CD4-positive, alpha-beta T cell (primary cell): ENCODE measurements at places on chromosomes 11 and 22. TPM values are rescaled to one million over a fixed set of nuclear protein-coding genes. Genes with fewer than 3 reads are reported as not detected.

- no peak for DNase-seq
- peaks cover 41% of the 10 kb centered on the region for H3K27me3 ChIP-seq
- H3K36me3 ChIP-seq = no peaks in the 10 kb centered on the region
These were observed 7.0 kb downstream of the CHST1 start for GRCh38 chr11:45658292-45658991.

GRCh38 chr22:17742527-17742902 lies 31.8 kb downstream of the BID start:
- H3K4me1 ChIP-seq = peaks cover 8% of the 10 kb centered on the region
- H3K36me3 ChIP-seq = peaks cover 51% of the 10 kb centered on the region
- H3K27me3 ChIP-seq = no peaks in the 10 kb centered on the region
- no peak overlapping the region for H3K27ac ChIP-seq
- DNase-seq = peak; percentile 79

DNA sequence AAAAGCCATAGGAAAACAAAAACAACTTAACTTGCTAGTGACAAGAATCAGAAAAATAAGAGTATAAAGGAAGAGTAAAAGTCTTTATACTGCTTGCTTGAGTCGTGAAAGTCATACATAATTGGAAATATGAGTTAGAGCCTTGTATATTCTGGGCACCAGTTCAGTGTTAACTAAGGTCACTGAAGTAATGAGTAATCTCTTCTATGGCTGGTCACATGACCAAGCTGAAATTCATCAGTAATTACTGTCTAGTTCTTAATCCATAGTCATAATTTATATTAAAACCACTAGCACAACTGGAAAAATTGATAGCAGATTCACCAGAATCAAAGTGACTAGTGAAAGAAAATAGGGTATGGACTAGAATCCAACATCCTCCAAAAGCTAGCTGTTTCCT lies 84.4 kb upstream of the SLC5A12 start:
- no peaks in the 10 kb centered on the region for H3K36me3 ChIP-seq
- no peaks in the 10 kb centered on the region for H3K27me3 ChIP-seq
- H3K4me1 ChIP-seq = no peaks in the 10 kb centered on the region
- no peak for DNase-seq
- H3K27ac ChIP-seq = no peak overlapping the region

GRCh38 chr22:46409631-46410210 lies 74.2 kb downstream of the TRMU start:
- H3K36me3 ChIP-seq = no peaks in the 10 kb centered on the region
- H3K27ac ChIP-seq = no peak overlapping the region
- H3K4me1 ChIP-seq = no peaks in the 10 kb centered on the region
- no peak overlapping the region for H3K4me3 ChIP-seq
- H3K27me3 ChIP-seq = no peaks in the 10 kb centered on the region

- H3K27ac ChIP-seq = no peak overlapping the region
- peaks cover 74% of the 10 kb centered on the region for H3K36me3 ChIP-seq
- DNase-seq = no peak
- no peak overlapping the region for H3K4me3 ChIP-seq
- no peaks in the 10 kb centered on the region for H3K27me3 ChIP-seq
These were observed 3.3 kb upstream of the PACS1 start for GRCh38 chr11:66066751-66067150.

DNA sequence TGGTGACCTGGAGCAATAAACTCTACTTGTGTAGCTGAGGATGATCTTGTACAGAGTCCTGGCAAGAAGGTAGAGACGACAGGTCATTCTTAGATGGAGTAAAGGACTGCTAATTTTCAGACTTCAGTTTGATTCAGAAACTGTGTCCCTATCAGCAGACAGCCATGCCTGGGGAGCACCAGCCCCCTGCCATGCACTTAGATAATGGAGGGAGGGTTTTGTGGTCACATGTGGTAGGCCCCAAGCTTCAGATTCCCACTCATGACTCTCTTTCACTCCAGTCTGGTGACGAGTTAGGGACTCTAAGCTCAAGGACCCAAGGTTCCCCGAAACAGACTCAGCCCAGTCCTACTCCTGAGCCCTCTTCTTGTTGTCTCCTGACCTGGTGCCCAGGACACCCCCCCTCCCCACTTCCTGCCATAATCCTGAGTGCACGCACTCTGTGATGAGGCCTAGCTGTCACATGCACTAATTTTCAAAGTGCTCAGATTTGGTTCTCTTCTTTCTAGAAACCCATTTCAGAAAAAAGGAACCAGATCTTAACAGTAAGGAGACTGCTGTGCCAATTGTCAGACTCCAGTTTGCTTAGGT lies 10.2 kb upstream of the AMPD3 start:
- H3K4me1 ChIP-seq = peaks cover 29% of the 10 kb centered on the region
- H3K27ac ChIP-seq = no peak overlapping the region
- peak; percentile 46 for DNase-seq
- no peak overlapping the region for H3K4me3 ChIP-seq

Gene CHEK1
- 7.8 TPM for total RNA-seq

DNA sequence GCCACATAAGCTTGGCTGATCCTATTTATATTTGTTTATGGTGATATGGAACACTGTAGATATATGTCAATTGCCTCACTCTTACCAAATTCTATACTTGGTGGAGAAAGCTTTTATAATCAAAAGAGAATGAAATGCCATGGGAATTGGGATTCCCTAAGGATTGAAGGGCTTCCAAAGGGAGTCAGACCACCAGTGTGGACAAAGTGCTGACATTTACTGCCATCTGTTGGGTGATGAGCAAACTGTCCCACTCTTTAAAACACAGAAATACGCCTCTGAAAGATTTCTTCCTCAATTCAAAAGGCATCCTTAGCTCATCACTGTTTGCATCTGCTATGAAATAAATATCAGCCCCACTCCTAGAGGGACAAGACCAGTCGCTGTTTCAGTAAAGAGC lies 7.1 kb downstream of the SLC1A2 start:
- H3K27ac ChIP-seq = no peak overlapping the region
- DNase-seq = no peak
- no peak overlapping the region for H3K4me3 ChIP-seq

GRCh38 chr11:106471276-106471675 lies 393.8 kb downstream of the AASDHPPT start:
- H3K4me3 ChIP-seq = no peak overlapping the region
- H3K27ac ChIP-seq = no peak overlapping the region
- no peaks in the 10 kb centered on the region for H3K36me3 ChIP-seq
- no peak for DNase-seq
- no peaks in the 10 kb centered on the region for H3K27me3 ChIP-seq

DNA sequence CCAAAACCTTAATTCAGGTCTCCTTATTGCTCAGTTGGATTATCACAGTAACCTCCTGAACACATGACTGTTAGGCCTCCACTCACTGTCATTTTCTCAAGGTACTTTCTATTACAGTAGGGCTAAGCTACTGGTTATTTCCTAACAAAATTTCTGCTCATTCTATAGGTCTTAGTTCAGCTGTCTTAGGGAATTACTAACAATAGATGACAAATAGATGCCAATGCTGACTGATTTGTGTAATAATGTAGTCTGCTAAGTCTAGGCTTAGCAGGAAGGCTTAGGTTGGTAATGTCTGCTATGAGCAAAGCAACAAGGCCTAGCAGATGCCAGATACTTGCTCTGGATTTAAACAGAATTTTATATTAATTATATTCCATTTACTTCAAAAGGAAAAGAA lies 58.1 kb downstream of the RSF1 start:
- DNase-seq = no peak
- H3K27me3 ChIP-seq = no peaks in the 10 kb centered on the region
- no peak overlapping the region for H3K4me3 ChIP-seq
- no peak overlapping the region for H3K27ac ChIP-seq
- H3K36me3 ChIP-seq = peaks cover 23% of the 10 kb centered on the region
- H3K4me1 ChIP-seq = no peaks in the 10 kb centered on the region

Gene OR8A1
- not detected for total RNA-seq

Gene NRGN
- total RNA-seq = 1.4 TPM

Gene C1QTNF4
- total RNA-seq = 0.41 TPM

Gene TENM4
- total RNA-seq = 0.31 TPM

DNA sequence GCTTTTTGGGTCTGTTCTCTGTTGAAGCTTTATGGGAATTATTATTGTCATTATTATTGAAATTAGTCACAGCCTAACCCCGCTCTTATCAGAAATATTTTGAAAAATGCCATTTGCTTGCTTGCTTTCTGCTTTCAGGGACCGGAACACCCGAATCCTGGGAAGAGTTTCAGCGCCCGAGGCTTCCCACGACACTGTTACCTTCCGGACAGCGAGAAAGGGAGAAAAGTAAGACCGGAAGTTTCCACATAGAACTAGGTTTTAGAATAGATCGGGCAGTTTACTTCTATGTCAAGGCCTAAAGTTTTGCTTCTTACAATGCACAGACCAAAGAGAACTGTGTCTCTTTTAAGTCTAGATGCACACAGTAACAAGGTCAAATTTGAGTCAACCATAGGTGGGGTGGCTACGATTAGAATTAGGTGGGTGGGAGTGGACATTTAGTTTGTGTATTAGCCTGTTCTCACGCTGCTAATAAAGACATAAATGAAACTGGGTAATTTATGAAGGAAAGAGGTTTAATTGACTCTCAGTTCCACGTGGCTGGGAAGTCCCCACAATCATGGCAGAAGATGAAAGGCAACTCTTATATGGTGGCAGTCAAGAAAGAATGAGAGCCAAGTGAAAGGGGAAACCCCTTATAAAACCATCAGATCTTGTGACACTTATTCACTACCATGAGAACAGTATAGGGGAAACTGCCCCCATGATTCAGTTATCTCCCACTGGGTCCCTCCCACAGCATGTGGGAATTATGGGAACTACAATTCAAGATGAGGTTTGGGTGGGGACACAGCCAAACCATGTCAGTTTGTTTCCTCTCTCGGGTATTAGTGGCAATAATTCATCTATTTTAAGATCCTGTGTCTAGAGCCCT lies 12.9 kb downstream of the MPEG1 start:
- H3K4me1 ChIP-seq = no peaks in the 10 kb centered on the region
- no peak overlapping the region for H3K27ac ChIP-seq
- DNase-seq = no peak
- no peaks in the 10 kb centered on the region for H3K27me3 ChIP-seq
- no peaks in the 10 kb centered on the region for H3K36me3 ChIP-seq

Gene SCUBE2
- not detected for total RNA-seq

DNA sequence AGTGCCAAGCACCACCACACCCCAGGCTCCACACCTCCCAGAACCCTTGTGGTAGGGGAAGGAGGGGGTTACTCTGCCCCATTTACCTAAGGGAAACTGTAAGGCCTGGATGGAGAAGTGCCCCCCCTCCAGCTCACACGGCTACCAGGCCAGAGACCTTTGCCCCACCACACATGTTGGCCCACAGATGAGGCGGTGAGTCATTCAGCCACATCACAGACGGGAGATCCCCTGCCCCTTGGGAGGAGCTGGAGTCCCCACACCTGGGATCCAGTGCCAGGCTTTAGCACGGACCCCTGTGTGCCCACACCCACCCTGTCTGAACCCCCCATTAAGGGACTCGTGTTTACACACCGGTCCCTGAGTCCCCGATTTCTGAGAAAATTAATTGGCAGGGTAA lies 24.9 kb downstream of the CDKN1C start:
- no peak for DNase-seq
- H3K36me3 ChIP-seq = no peaks in the 10 kb centered on the region
- H3K27me3 ChIP-seq = peaks cover 38% of the 10 kb centered on the region
- H3K27ac ChIP-seq = no peak overlapping the region

- H3K27me3 ChIP-seq = no peaks in the 10 kb centered on the region
- no peak for DNase-seq
These were observed 17.8 kb downstream of the SLC25A18 start for GRCh38 chr22:17581056-17581455.

Gene TNNI2
- total RNA-seq = not detected

Gene TMEM179B
- 37.4 TPM for total RNA-seq

Gene BACE1
- total RNA-seq = 0.59 TPM

Gene UPK3A
- total RNA-seq = not detected

DNA sequence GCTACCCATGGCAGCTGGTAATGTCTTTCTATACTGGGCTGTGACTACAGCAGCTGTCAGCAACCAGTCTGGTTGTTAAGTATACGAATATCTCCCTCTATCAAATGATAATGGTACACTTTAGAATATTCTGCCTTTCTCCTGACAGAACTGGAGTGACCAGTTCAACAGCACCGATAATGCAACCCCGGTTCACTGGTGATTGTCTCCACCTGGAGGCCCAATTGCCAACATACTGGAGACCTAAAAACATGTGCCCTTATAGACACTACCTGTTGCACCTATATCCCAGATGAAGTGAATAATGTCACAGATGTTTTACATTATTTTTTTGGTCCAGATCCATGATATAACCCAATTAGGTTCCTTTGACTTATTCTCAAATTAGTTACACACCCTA lies 21.1 kb downstream of the OR5P2 start:
- no peak overlapping the region for H3K27ac ChIP-seq
- H3K4me1 ChIP-seq = no peaks in the 10 kb centered on the region
- DNase-seq = no peak
- no peaks in the 10 kb centered on the region for H3K27me3 ChIP-seq
- H3K36me3 ChIP-seq = no peaks in the 10 kb centered on the region

GRCh38 chr22:30868663-30869385 lies 99.8 kb downstream of the MORC2 start:
- H3K4me1 ChIP-seq = no peaks in the 10 kb centered on the region
- H3K36me3 ChIP-seq = no peaks in the 10 kb centered on the region
- H3K27ac ChIP-seq = no peak overlapping the region
- H3K27me3 ChIP-seq = no peaks in the 10 kb centered on the region

GRCh38 chr22:41722496-41722895 lies 23.2 kb downstream of the MEI1 start:
- H3K27me3 ChIP-seq = no peaks in the 10 kb centered on the region
- H3K4me3 ChIP-seq = no peak overlapping the region
- DNase-seq = no peak
- no peaks in the 10 kb centered on the region for H3K36me3 ChIP-seq

DNA sequence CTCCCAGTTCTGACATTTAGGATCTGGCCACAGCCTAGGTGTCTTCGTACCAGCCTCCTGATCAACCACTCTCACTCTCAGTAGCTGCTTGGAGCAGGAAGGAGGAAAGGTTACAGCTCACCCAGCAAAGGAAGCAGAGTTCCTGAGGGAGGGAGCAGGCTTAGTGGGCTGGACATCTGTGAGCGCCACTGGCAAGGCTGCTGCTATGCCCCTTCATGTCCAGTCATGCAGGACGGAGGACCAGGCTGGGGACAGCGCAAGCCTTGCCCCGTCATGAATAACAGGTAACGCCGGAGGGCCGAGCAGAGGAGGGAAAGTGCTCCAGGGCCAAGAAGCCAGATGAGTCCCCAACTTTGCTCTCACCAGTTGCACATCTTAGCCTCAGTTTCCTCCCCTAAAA lies 25.8 kb downstream of the TPST2 start:
- no peak overlapping the region for H3K4me3 ChIP-seq
- H3K36me3 ChIP-seq = peaks cover 14% of the 10 kb centered on the region
- H3K27ac ChIP-seq = no peak overlapping the region
- H3K4me1 ChIP-seq = peaks cover 10% of the 10 kb centered on the region

GRCh38 chr11:77080643-77081210 lies 14.0 kb downstream of the CAPN5 start:
- H3K4me1 ChIP-seq = peaks cover 26% of the 10 kb centered on the region
- H3K4me3 ChIP-seq = no peak overlapping the region

DNA sequence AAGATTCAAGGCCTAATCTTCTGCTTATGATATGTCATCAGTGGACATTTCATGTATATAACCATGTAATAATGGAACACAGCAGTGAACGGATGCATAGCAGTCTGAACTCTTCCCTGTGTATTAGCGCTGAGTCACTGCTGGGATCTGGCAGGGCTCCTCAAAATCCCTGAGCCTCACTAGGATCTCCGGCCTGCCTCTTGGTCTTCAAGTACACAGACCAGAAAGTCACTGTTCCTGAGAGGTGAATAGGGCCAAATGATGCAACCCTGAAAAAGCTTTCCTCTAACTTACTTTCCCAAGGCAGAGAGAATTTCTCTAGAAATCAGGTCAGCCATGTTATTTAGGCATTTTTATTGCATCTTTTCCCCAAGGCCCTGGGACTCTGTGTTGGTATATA lies 35.0 kb downstream of the POU2AF1 start:
- H3K4me1 ChIP-seq = no peaks in the 10 kb centered on the region
- no peak for DNase-seq
- no peak overlapping the region for H3K4me3 ChIP-seq
- H3K27ac ChIP-seq = no peak overlapping the region
- no peaks in the 10 kb centered on the region for H3K27me3 ChIP-seq
